Naive thymus-derived CD4-positive, alpha-beta T cell (primary cell): ENCODE measurements at places on chromosomes 3 and 15.
A peak's percentile ranks its signal among the peaks of the same experiment; 100 is the strongest.

DNA sequence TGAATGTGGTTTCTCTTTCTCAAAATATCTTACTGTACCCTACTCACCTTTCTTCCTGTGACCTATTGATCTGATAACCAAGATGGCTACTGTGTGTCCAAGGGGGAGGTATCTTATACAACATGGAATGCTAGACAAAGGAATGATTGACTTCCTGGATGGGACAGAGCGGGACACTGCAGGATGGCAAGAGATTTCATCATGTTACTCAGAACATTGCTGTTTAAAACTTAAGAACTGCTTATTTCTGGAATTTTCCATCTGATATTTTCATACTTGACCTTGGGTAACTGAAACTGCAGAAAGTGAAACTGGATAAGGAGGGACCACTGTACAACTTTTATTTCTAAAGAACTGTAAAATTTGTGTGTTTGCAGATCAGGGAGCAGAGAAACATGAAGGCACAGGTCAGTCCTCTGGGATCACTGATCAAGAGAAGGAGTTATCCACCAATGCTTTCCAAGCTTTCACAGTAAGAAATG, 18.5 kb downstream of the CNOT10 start:
- no peak for DNase-seq

DNA sequence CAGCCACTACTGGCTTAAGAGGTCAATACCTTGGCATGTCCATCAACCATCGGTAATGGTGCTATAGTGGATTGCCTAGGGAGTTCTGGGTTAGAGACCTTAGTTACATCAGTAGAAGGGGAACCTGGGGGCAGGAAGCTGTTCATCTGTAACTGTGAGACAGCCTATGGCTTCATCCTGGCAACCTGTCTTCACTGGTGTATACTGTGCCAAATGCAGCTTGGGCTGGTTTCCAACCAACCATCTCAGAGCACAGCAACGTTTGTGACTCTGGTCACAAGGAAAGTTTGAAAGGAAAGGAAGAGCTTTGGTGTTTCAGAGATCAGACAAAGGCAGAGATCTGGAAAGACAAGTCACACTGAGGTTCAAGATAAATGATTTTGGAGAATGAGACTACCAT, 93.8 kb downstream of the TJP1 start:
- no peak for DNase-seq

DNA sequence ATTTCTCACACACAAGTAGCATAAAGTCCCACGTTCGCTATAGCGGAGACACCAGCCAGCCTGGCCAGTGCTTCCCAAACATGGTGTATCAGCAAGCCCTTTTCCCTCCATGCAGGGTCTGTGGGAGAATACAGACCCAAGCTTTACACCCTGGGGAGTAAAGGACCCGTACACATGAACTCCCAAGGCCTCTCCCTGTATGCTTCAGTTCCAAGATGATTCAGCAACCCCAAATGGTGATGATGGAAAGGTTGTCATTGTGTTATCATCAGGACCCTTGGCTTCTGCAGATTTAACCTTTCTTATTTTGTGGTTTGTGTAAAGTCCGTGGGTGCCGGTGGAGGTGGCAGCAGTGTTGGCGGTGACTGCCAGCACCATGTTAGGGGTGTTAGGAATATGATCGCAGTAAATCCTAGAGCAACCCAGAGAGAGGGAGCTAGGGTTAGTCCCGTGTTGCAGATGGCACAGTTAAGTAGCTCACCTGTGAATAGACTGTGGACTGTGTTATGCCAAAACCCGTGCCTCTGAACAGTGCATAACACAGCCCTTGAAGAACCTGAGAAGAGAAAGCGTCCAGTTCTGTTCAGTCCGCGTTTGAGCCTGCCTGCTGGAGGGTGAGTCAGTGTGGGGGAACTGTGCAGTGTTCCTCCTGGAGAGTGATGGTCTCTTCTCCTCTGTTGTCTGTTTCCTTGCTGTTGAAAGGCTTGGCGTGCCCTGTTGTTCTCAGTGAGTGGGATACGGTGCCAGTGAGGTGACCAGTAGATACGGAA, 174.3 kb downstream of the APBA2 start:
- DNase-seq: no peak

DNA sequence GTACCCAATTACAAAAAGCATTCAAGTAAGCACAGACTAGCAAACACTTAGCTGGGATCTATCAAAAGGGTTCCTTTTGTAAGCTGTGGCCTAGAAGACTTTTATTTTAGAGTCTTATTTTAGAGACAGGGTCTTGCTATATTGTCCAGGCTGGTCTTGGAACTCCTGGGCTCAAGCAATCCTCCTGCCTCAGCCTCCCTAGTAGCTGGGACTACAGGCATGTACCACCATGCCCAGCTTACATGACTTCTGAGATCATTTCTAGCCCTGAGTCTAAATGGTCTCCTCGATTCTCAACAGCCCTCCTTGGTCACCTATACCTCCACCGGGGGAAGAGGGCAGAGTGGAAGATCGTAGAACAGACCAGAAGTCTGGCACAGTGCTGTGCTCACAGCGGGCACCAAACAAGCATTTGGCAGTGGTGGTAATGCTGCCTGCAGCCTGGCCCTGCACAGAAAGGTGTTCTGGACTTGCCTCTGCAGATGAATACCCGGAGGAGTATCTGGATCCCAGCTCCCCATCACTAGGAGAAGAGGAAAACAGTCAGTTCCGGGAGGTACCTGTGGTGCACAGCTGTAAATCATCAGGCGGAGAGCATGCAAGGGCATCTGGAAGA, 2.4 kb downstream of the FAM219B start:
- no peak for DNase-seq

- peak; percentile 60 for DNase-seq
Observed at GRCh38 chr3:120561251-120562045, 34.7 kb upstream of the NDUFB4 start.

DNA sequence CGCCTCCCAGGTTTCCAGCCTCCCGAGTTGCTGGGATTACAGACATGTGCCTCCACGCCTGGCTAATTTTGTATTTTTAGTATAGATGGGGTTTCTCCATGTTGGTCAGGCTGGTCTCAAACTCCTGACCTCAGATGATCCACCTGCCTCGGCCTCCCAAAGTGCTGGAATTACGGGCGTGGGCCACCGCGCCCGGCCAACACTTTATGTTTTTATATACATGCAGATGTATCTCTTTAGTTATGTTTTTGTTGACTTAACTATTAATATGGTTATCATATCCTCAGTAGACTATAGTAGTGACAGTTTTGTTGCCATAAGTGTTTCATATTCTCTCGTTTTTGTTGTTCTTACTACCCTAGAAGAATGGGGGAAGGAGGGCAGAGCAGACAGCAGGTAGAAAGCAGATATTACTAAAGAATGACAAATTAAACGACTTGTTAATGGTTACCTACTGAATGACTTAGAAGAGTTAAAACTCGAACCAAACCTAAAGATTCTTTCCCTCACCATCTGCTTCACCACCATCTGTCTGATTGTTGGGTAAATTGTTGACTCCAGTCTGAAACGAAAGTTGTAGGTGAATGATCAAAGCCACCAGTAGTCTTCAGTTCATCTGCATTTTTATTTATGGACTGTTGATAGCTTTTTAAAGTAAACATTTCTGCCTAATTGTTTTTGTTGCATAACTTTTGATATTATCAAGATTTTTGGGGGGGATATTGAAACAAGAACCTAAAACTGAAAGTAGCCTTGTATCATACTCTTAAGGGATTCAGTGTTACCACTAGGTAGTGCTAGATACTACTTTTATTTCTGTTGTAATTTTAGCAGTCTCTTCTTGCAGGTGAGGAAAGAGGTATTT, 89.3 kb downstream of the RASA2 start:
- DNase-seq: peak; percentile 14

DNA sequence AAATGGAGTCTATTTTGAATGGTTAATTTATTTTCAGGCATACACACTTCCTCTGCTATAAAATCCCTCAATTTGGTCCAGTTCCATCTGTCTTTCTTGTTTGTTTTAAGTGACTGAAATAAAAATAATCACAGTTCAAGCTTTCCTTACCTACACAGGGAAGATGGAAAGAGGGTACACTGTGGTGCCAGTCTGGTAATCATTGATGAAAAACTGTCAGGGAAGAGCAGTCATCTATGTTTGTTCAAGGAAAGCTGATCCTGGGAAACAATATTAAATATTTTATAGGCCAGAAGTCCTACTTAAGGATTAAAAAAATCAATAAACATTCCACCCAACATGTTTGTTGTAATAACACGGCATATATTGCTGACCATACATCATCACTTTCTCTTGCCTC, 115.2 kb upstream of the KCNMB2 start:
- no peak for DNase-seq

GRCh38 chr3:67384016-67384415, 270.4 kb downstream of the SUCLG2 start:
- no peak for DNase-seq

GRCh38 chr3:193719735-193720134, 126.7 kb downstream of the OPA1 start:
- no peak for DNase-seq

- DNase-seq: no peak
Observed at GRCh38 chr3:197174927-197175326, 123.5 kb downstream of the DLG1 start.

DNA sequence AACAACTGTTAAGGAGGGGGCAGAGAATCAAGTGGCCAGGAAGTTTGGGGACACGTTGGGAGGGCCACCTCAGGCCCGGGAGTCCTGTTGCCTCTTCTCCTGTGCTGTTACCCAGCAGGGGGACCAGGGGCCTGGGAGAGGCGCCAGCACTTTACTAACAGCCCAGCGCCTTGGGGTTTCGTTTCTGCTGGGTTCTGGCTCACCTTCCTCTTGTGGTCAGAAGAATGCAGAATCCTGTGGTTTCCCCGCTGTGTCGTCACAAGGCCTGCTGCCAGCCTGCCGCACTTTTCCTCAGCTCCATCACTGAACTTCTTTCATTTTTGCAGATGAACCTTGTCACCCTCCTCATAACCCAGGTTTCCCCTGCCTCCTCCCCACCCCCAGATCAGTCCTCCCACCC, 67.7 kb downstream of the SLC30A4 start:
- DNase-seq: peak; percentile 67

DNA sequence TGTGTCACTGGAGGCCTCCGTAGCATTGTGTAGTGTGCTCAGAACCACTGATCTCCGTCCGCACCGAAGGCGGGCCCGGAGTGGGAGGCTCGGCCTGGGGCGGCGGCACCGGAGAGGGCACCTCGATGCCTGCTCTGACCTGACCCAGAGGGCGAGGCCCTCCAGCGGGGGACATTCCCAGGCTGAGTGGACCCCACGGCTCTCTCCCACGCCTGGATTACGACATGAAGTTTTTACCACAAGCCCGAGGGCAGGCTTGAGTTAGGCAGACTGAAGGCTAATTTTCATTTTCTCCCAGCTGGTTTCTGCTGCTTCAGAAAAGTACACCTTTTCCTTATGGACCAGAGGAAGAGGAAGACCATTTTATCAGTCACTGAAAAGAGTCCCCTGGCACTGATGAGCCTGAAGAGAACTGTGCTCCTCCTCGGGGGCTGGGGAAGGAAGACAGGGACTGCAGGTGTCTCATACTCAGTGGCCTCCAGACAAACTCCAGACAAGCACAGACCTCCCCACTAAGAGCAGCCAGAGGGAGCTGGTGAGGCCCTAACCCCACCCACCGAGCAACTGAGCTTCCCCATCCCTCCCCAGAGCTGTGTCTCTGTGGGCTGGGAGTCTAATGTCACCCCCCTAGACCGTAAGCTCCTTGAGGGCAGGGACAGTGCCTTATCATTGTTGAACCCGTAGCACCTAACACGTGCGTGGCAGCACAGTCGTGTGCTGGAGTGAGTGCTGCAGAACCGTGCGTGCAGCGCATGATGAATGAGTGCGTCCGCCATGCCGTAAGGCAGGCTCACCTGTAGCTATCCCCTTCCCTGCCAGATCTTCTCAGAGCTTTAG, 74.5 kb upstream of the BLM start:
- no peak for DNase-seq

DNA sequence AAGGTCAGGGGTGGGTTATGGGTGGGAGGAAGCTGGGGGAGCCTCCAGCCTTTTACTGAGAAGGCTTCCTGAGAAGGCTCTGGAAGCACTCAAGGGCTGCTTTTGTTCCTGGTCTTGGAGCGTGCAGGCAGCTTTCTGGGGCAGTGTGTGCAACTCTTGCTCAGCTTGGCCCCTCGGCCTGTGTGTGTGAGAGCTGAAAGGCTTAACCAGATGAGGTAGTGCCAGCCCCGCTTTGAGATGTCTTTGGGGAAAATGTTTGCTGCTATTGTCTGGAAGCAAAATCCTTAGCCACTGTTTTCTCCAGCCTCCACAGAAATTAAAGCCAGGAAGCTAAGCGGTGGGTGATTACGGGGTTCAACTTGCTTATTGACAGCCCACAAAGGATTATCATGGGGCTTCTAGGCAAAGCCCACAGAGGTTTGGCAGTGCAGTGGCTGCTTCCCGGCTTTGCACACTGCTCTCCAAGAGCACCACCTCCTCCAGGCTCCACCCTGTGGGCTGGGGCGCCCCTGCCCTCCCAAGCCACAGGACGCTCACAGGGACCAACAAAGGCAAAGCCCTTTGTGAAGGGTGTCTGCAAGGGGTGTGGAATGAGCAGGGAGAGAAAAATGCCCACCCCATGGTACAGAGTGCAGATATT, 121.7 kb upstream of the TLE3 start:
- DNase-seq: no peak

- no peak for DNase-seq
Observed at GRCh38 chr3:165464736-165465135, 268.6 kb upstream of the SLITRK3 start.

GRCh38 chr3:70606018-70606417, 293.6 kb upstream of the MDFIC2 start:
- DNase-seq: no peak

DNA sequence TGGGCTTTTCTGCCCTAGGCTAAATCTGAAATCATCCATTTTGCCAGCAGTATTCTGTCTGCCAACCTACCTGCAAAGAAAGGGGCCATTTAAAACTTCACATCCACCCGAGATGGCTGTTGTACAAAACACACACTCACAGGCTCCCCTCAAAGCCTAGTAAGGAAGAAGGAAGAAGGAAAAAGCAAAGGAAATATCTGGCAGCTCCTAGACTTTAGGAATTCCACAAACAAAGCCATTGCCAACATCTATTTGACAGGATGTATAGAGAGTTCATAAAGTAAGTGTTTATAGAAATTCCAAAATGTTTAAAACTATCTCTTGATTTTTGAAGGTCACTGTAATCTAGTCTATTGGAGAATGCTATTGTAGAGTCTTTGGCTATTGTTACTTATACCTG, 91.9 kb upstream of the THBS1 start:
- DNase-seq: no peak

DNA sequence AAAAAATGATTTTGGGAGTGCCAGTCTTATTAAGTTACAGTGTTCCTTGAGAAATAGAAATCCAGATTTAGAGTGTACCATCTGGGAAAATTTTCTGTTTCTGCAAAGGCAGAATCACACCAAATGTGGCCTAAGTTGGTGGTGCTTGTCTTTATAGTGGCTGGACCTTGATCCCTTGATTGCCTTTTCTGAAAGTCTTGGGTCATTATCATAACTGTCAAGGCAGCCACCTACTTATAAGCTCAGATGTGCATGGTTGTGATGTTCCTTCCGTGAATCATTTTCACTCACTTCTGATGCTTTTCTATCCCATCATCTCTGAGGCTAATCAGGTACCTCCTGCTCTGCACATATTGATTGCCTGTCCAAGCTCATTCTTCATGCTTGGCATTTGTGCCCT, 20.1 kb downstream of the CMSS1 start:
- no peak for DNase-seq
